Upper lobe of right lung (tissue), 1 donor: ENCODE measurements at places on chromosomes 3 and 15.

GRCh38 chr3:161913786-161914389 lies 417.3 kb downstream of the OTOL1 start:
- DNase-seq = no peak

DNA sequence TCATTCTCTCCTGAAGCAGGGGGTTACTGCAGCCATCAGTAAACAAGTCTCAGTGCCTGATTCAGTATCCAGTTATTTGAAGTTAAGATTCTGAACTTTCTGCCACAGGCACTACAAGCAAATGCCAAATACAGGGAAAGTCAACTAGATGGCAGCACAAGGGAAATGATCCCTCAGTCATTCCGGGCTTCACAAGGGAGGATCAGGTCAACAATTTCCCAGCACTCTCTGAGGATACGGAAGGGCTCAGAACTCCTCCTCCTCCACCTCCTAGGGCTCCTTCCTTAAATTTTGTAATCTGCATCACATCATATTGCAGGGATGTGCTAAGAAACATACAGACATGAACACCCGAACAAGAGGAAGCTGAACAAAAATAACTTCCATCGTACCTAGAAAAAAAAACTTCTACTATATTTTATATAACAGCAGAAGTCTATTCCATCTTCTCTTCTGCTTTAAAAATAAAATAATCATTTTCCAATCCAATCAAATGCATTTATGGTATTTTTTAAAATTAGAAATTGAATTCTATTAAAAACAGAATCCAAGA lies 187.1 kb downstream of the FMN1 start:
- DNase-seq = no peak

- DNase-seq = peak; percentile 80
These were observed 3.7 kb downstream of the HHATL start for GRCh38 chr3:42698911-42699230.

DNA sequence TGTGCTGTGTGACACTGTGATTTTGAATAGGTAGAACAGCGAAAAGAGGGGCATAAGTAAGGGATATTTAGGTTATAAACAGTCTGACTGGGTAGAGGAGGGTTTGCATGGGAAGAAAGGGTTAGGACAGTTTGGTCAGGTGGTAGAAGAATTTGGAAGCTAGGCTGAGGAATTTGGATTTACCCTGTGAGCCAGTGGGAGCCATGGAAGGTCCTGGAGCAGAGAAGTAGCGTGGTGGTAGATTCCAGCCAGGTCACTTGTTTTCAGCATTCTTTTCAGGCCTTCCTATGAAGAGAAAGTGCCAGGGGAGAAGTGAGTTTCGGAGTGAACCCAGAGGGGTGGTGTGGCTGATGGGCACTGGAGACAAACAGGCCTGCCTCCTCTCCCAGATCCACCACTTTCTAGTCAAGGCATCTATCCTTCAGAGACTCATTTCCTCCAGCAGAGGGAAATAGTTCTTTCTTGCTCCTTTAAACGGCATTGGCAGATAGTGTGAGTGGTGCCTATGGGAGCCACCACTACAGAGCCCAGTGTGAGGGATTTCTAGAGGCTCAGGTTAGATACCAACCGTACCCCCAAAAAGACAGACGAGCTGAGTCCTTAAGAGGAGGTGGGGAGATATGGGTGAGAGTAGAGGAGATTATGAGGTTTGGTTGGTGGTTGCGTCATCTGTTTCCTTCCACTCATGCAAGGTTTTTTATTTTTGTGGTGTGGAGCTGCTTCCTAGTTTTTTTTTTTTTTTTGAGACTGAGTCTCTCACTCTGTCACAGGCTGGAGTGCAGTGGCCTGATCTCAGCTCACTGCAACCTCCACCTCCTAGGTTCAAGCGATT lies 21.2 kb downstream of the PXK start:
- no peak for DNase-seq

DNA sequence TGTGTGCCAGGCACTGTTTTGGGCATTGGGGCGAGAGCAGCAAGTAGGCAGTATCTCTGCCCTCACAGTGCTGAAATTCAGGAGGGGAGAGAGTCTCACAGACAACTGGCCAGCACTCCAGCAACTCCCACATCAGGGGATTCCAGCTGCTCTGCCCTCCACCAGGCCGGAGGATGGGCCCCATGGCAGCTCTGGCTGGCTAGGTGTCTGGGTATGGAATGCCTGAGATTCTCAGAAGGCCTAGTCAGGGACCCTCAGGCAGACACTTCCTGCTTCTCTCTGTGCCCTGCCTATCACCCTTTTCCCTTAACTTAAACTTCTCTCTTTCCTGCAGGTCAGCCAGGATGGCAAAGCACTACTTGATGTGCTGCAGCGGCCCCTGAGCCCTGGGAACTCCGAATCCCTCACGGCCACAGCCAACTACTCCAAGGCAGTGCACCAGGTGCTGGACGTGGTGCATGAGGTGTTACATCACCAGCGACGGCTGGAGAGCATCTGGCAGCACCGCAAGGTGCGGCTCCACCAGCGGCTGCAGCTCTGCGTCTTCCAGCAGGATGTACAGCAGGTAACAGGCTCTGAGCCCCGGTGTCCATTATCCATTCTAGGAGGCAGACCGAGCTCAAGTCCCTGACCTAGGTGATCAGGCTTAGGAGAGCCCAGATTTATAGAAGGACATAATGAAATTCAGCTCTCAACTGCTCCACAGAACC lies 342.2 kb upstream of the ROPN1 start:
- no peak for DNase-seq

DNA sequence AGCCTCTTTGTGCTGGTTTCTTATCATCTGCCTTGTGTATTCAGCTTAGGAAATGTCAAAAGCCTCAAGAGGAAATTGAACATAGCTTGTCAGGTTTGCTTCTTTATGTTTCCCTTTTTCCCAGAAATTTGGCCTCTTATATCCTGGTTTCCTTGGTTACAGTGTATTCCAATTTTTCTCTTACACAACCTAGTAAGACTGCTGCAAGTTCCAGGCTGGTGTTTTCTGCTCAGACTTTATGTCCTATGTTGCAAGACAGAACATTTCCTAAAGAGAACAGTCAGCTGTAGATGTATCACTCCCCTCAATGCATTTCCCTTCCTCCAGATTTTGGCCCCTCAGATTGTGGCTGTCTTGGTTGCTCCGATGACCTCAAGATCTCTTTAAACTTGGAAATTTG lies 102.5 kb downstream of the SH3GL3 start:
- DNase-seq = no peak

GRCh38 chr3:102353805-102354204 lies 81.0 kb upstream of the ZPLD1 start:
- no peak for DNase-seq

- DNase-seq = no peak
These were observed 216.8 kb upstream of the RBMS3 start for GRCh38 chr3:29064085-29064484.

- DNase-seq = no peak
These were observed 36.5 kb upstream of the BCL2A1 start for GRCh38 chr15:80007532-80007931.

DNA sequence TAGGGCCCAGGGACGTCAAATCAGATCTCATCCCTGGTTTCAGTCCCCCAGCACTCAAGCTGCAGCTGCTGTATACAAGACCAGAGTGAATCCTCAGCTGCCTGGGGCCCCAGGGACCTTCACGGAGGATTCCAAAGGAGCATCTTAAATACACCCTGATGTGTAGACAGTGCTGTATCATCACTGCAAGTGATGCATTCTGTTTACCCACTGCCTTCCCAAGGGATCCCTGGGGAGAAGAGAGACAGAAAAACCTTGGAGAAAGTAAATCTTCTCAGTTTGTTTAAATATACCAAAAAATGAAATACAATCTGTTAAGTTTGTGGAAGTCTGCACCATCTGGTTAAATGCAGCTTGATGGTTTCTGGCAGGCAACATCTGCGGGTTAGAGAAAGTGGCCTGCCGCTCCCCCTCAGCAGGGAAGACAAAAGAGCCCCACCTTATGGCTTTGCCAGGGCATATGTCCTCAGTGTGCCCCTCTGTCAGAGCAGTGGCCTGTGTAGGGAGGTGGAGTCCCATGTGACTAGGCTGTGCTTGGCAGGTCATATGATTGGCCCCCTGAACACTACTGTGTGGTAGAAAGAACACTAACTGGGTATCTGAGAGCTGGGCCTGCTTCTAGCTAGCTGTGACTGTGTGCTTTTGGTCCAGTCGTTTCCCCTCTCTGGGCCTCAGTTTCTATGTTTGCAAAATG lies 222.2 kb upstream of the TRIM42 start:
- no peak for DNase-seq

DNA sequence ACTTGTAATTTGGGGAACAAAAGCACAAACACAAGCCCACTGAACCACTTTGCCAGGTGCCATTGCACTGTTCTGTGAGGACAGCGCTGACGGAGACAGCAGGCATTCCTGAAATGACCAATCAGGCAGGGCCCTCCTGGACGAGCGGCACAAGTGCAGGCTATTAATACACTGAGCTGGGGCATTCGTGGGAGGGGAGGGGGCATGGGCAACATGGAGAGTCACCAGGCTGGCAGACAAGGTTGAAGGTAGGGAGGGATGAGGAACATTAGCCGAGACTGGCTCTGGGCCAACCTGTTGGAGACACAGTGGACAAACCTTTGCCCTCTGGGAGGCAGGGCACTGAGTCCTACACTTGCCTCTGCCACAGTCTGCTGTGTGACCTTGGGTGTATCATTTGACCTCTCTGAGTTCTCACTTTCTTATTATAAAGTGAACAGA lies 45.6 kb downstream of the NOX5 start:
- no peak for DNase-seq

DNA sequence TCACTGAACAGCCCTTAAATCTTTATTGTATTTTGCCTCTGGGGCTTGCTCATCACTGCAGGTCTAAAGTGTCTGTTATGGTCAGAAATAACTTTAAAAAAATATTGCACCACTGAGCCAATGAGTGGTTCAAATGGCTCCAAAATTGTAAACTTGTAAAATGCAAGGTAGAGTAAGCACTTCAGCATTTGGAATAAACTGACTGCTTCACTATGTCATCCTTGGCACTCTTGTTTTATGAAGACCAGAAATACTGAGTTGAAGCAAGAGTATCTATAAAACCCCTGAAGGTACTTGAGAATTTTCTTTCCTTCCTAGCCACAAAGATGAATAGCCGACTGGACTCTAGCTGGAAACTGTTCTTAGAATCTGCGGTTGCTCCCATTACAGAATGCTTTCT lies 390.3 kb upstream of the DPH6 start:
- no peak for DNase-seq

GRCh38 chr15:50944672-50945071 lies 36.2 kb downstream of the AP4E1 start:
- DNase-seq = no peak

DNA sequence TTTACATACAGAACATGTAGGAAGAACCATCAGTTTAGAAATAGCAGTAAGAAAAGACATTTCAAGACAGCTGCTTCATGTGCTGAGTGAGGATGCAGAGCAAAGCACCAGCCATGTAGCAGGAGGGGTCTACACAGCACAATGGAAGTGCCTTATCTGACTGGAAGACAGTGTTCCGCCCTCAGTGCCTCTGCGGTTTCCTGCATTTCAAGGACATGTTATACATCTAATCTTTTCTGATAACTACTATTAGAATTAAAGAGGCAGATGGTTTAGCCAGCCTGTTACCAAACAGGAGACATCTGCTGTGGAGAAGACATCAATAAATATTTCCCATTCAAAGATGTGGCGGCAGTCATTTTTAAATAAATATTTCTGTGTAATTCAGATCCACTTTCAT lies 10.6 kb downstream of the LSG1 start:
- DNase-seq = no peak

DNA sequence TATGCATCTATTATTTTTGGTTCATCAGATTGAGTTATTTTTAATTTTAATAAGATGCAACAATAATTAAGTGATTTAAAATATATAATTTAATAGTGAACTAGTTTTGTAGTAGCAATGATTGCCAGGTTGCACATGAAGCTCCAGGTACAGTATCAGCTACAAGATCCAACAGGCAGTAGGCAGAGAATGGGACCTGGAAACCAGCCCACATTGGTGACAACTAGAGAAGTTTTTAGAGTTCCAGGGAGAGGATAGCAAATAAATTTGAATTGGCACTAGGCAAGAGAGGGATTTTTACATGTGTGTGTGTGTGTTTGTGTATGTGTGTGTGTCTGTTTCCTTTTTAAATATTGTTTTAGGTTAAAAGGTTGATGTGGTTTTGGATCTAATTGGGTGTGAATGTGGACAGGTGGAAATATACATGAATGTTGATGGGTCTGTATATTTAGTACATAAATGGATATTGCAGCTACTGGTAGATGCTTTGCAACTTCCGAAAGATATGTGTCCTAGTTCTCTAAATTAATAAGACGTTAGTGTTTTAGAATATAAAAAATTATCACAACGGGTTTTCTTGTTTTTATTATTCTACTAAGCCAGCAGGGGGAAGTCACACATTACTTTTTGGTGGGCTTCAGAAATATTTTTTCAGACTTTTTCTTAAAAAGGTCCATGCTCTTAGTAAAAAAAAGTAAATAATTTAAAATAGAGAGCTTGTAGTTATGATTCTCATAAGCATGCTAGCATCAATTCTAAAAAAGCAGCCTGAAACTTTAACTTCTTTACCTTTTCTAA lies 110.1 kb upstream of the GBE1 start:
- DNase-seq = no peak

- DNase-seq = peak; percentile 42
These were observed 748.6 kb upstream of the GBE1 start for GRCh38 chr3:82509951-82510603.

DNA sequence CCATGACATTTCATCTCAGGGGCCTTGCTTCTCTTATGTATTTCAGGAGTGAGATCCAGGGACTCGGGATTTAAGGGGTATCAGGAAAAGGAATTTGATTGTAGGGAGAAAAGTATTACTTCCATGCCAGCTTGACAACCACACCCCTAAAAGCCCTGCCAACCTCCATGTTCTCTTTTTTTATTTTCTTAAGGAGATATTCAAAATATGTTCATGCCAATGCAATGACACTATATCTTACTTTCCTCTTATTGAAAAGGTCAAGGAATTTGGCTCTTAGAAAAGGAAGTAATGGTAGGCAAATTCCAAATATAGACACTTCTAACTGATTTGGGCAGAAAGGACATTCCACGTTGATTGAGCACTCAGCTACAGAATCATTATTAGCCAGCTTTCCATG lies 407.5 kb upstream of the NECTIN3 start:
- no peak for DNase-seq

DNA sequence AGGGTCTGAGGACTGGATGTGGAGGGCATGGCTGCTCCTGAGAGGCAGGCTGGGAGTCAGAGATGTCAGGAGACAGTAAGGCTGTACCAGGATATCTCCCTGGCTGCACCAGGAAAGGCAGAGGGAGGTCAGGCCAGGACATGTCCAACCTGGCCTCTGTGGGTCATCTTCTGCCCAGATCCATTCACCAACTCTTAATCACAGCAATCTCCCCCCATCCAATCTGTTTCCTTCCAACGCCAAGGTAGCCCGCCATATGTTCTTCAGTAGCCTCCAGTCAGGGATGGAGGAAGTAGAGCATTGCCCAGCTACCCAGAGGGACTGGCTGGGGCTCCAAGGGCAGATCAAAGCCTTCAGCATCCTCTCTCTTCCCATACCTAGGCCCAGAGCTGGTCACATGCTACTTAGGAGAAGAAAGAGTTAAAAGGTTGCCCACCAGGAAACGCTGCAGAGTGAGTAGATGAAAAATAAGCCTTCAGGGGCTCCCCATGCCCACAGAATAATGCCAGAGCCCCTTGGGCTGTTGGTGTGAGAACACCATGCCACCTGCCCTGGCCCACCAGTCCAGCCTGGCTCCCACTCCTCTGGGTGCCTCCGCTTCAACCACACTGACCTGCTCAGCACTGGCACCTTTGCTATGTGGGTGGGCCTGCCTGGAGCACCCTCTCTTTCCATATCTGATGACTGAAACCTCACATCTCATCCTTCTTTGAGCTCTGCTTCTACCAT lies 176.8 kb downstream of the MEGF11 start:
- DNase-seq = no peak

- DNase-seq = no peak
These were observed 31.4 kb downstream of the CMTM6 start for GRCh38 chr3:32471246-32471645.

- DNase-seq = no peak
These were observed 388.0 kb downstream of the ZBTB20 start for GRCh38 chr3:114758831-114759699.
